ENCODE measurements at places on chromosomes 6 and 20.
A peak's percentile ranks its signal among the peaks of the same experiment; 100 is the strongest.

DNA sequence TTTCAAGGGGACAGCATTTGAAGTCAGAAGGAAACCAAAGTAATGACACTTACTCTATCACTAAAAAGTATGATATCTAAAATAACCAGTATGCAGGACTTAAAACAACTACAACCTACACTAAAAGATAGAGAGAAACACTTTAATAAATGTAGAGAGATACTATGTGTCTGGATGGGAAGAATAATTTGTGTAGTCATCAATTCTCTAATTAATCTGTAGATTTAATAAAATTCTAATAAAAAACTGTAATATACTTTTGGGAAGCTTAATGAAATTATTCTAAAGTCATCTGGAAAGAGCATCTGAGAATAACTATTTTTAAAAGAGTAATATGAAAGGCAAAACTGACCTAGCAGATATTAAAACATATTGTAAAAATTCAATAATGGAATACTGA, 52.1 kb downstream of the PRKN start:
- no peak for DNase-seq

DNA sequence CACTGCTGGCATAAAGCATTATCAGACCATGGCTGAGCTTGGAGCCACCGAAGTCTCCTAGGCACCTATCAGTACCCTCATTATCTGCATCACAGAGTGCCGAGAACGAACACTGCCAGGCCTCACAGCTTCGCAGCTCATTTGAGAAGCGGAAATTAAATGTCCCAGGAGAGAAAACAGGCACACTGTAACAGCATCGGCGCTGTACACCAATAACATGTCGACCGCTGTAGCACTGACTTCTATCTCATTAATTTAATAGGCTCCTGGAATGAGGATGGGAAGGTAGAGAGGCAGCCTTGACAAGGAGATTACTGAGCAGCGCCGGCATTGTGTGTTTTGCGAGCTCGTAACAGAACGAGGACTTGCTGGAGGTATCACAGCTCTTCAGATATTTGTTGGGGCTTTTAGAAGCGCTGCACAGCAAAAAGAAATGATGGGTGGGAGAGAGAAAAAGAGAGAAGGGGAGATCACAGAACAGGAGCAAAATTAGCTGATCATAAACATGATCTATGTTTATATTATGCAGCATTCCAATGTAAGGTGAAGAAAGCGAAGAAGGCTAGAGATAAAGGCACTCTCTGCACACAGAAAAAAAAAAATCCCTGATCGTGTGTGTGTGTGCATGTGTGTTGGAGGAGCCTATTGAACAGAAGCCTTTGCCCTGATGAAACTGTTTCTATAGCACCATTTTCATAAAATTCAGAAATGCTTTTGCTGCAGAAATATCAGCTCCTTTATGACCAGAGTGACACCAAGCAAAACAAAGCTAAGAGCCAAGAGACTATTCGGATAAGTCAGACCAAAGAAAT, 29.2 kb downstream of the ID4 start:
- no peak for DNase-seq

- DNase-seq, result peak; percentile 56
Observed at GRCh38 chr6:42746463-42747391, 824 bp upstream of the TBCC start.

DNA sequence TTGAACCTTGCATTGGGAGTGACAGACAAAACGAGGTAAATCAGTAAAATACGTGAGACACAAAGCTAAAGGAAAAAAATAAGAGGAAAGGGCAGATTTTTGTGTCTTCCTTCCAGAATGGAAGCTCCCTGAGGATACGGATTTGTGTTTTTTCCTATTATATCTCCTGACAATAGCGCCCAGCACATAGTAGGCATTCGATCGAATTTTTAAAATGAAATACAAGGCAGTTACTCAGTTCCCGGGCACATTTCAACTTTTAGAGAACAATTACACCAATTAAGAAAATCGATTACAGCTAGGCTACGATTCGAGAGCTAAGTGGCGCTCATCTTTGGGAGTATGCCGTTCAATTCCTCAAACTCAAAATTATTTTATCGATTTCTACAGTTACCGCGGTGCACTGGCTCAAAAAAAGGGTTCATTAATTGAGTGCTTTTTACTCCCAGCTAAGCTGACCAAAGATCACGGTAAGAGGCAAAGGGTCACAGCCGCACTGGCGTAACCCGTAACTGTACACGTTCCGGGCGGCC, 443 bp downstream of the RMND1 start:
- no peak for DNase-seq

DNA sequence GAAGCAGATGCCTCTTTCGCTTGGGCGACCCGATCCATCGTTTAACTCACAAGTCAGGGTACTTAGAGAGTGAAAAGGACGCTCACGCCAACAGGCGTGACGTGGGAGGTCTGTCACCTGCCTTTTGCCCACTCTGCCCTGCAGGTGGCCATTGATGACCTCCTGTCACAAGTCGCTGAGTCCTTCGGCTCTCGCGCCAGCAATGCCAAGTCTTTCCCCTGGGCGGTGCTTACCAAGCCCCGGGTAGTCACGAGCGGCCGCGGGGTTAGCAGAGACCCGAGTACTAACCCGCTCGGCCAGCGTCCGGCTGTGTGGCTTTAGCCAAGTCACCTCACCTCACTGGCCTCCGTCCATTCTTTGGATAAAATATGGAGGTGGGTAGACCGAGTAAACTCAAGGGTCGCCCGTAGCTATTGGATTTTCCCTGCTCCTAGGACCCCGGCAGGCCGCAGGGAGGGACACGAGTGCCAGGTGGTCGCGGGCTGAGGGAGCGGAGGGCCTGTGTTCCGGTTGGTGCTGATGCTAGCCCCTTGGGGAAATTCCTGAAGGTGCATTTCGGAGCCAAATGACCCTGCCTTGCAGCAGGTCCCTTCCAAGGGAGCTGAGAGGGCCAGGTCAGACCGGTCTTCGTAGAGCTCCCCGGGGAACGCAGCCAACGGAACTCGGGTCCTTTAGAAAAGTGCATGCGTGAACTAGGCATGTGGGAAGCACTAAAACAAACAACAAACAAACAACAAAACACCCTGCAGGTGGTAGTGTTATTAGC, 668 bp downstream of the PKIB start:
- peak; percentile 78 for DNase-seq

DNA sequence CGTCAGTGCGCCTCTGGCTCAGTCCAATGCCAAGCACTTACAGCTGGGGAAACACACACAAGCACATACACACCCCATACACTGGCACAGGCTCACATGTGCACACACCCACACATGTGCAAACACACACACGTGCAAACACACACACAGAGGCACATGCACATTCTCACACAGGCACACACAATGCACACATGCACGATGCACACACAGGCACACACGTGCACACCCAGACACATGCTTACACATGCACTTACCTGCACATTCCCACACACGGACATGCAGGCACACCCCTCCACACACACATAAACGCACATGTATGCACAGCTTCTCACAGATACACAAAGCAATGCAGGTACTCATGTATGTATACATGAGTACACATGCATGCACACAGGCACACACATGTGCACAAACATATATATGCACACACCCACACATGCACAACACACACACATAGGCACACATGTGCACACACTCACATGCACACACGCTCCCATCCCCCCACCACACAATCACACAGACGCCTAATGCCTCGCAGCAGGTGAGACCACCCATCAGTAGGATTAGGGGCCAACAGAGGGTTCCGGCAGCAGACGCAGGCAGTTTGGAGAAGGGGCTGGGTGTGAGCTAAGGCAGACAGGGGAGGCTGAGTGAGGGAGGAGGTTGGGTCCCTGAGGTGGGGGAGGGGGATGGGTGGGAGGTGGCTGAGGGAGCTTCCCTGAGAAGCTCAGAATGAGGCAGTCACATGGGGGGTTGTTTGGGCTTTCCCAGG, 71.2 kb upstream of the SLCO4A1 start:
- DNase-seq, result no peak

DNA sequence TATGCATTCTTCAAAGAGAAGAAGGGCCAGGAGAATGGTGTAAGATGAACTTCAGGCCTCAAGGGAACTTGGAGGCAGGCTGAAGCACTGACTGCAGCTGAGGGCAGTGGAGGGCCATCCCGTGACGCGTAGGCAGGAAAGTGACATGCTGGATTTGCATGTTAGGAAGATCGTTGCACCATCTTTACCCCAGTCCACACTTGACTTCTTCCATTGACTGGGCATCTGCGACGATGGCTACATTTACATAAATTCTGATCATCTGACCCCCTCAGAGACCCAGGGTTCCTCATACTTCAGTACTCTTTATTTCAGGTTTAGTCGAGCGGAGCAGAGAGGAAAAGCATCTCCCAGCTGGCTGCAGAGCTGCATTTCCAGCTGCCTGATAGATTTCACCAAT, 180.2 kb downstream of the PTPRT start:
- no peak for DNase-seq

DNA sequence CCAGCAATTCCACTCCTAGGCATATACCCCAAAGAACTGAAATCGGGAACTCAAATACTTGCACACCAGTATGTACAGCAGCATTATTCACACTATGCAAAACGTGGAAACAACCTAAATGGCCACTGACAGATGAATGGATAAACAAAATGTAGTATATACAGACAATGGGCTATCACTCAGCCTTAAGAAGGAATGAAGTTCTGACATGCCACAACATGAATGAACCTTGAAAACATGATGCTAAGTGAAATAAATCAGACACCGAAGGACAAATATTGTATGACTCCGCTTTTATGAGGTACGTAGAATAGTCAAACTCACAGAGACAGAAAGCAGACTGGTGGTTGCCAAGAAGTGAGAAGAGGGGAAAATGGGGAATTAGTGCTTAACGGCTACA, 59.1 kb upstream of the CCN6 start:
- no peak for DNase-seq

DNA sequence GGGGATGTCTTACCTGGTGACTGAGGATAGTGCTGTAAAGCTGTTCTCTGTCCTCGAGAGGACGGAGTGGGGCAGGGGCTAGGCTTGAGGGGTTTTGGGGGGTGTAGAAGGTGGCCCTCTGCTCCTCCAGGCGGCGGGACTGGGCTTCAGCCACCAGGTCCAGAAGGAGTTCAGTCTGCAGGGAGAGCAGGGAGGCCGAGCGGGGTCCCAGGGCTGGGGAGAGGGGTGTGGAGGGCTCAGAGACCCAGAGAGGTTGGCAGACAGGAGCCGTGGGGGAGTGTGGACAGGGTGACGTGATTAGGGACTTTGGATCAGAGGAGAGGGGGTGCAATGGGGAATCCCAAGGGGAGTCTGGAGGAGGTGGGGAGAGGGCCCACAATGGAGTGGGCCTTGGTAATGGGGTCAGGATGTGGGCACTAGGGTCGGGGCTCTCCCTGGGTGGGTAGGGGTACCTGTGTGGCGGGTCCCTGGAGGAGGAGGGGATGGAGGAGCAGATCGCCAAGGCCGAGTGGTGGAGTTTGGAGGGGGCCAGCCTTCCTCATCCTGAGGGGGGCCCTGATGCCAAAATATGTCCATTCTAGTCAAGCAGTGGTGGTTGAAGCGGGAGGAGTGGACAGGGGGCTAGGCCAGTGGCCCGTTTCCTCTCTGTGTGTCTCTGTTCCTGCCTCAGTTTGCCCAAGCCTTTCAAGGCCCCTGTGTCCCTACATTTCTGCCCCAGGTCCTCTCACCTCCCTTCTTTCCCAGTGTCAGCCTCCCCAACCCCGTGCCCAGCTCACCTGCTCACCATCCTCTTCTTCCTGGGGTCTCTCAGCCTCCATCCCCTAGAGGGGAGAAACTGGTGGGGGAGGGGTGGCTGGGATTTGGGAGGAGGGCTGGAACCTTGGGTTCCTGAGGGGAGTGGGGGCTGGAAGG, 491 bp downstream of the GPSM3 start:
- DNase-seq, result no peak

- no peak for DNase-seq
Observed at GRCh38 chr20:20459726-20460125, 91.8 kb downstream of the INSM1 start.

- no peak for DNase-seq
Observed at GRCh38 chr6:117933471-117933870, 26.4 kb downstream of the SLC35F1 start.

DNA sequence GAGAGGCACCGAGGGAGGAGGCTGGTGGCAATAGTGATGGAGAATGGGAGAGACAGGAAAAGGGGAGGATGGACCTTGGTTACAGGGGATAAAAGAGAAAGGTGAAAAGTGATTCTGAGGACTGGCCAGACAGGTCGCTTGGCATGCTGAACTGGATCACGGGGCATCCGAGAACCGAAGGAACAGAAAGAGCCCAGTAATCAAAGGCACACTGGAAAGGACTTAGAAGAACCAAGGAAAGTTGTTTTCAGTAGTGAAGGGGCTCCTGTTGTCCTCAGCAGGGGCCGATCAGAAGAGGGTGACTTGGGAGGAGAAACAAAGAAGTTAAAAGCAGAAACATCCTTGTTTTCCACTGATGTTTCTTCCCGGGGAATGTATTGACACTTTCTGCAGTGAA, 18.9 kb downstream of the SYTL3 start:
- DNase-seq, result no peak

GRCh38 chr6:44228836-44229235, 5.4 kb downstream of the SLC29A1 start:
- no peak for DNase-seq
